ENCODE measurements at places on chromosomes 1 and 21. TPM values are rescaled to one million over a fixed set of nuclear protein-coding genes. Genes with fewer than 3 reads are reported as not detected.

LCE1B gene
- total RNA-seq: not detected

LIN28A gene
- not detected for total RNA-seq

SPRR5 gene
- not detected for total RNA-seq

TRABD2B gene
- not detected for total RNA-seq

SH2D2A gene
- total RNA-seq: not detected

AUNIP gene
- 0.54 TPM for total RNA-seq

NPHS2 gene
- not detected for total RNA-seq

LGR6 gene
- total RNA-seq: not detected

CADM3 gene
- total RNA-seq: not detected

PSRC1 gene
- total RNA-seq: 1.0 TPM

PGLYRP3 gene
- total RNA-seq: not detected

PKNOX1 gene
- 9.2 TPM for total RNA-seq

APOBEC4 gene
- total RNA-seq: not detected

S100A9 gene
- not detected for total RNA-seq

MANEAL gene
- total RNA-seq: 0.54 TPM

UBXN11 gene
- total RNA-seq: 1.2 TPM

GBP4 gene
- total RNA-seq: 0.54 TPM

PDIK1L gene
- total RNA-seq: 7.4 TPM

SPATA21 gene
- not detected for total RNA-seq

C8A gene
- not detected for total RNA-seq

AMY1A gene
- not detected for total RNA-seq

CHIT1 gene
- not detected for total RNA-seq

CYP4Z1 gene
- not detected for total RNA-seq

S100A12 gene
- not detected for total RNA-seq

PTGS2 gene
- total RNA-seq: 5.9 TPM

PTPRC gene
- not detected for total RNA-seq

MAP3K7CL gene
- 3.9 TPM for total RNA-seq

PLA2G5 gene
- not detected for total RNA-seq

ACKR1 gene
- not detected for total RNA-seq

AMY2B gene
- 2.9 TPM for total RNA-seq

HCRTR1 gene
- total RNA-seq: 5.3 TPM

WNT9A gene
- 0.26 TPM for total RNA-seq

KIF26B gene
- total RNA-seq: 2.3 TPM

IPO13 gene
- 5.7 TPM for total RNA-seq

CASQ1 gene
- not detected for total RNA-seq

FLG2 gene
- total RNA-seq: not detected

SELP gene
- 0.34 TPM for total RNA-seq

RNF207 gene
- total RNA-seq: 3.3 TPM

GBP2 gene
- 13.4 TPM for total RNA-seq

HPCAL4 gene
- not detected for total RNA-seq

PCP4L1 gene
- total RNA-seq: not detected

BCAS2 gene
- total RNA-seq: 35.9 TPM

KIF14 gene
- 1.7 TPM for total RNA-seq

HAO2 gene
- total RNA-seq: not detected

PRDM16 gene
- total RNA-seq: 0.11 TPM

NUAK2 gene
- total RNA-seq: 1.5 TPM

PLD5 gene
- not detected for total RNA-seq

RNU1-4 gene
- under 0.01 TPM for total RNA-seq

ADORA1 gene
- total RNA-seq: not detected

LCE3D gene
- not detected for total RNA-seq
